MG63 (cell line): ENCODE measurements at places on chromosomes 2 and 18.

GRCh38 chr2:150578481-150578880, 91.0 kb upstream of the RND3 start:
- DNase-seq: no peak

- DNase-seq: no peak
Measured at GRCh38 chr2:141311430-141311829, 819.4 kb downstream of the LRP1B start.

GRCh38 chr18:23826850-23827620, 137.8 kb downstream of the LAMA3 start:
- no peak for DNase-seq

GRCh38 chr2:174597345-174598047, at the start of gene WIPF1:
Gene WIPF1, minus strand, starts transcription at chr2:174597804. Its CDS starts 12,231 bp downstream, at chr2:174585573.
- DNase-seq: peak; percentile 44

DNA sequence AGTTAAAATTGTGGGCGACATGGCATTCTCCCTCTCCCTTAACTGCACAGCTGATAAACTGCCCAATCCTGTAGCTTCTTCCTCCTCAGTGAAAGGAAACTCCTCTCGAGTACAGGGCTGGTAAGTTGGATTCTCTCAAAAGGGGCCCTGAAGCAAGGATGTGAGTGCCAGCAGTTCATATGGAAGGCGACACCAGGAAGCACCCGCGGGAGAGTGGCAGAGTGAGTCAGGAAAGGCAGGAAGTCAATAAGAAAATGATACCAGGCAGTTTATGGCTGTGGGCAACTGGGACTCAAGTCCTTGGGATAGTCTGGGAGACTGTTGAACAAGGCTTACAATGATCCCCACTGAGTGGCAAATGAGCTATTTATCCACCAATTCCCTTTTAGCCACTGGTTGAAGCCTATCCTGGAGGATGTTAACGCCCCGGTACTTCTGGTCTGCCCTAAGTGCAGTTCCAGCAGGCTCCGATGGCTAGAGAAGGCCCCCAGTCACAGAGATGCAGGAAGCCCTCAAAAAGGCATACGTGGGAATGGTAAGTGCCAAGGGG, 34.8 kb downstream of the ABHD3 start:
- peak; percentile 51 for DNase-seq

- DNase-seq: no peak
Measured at GRCh38 chr2:178514664-178515063, 34.4 kb downstream of the PLEKHA3 start.

DNA sequence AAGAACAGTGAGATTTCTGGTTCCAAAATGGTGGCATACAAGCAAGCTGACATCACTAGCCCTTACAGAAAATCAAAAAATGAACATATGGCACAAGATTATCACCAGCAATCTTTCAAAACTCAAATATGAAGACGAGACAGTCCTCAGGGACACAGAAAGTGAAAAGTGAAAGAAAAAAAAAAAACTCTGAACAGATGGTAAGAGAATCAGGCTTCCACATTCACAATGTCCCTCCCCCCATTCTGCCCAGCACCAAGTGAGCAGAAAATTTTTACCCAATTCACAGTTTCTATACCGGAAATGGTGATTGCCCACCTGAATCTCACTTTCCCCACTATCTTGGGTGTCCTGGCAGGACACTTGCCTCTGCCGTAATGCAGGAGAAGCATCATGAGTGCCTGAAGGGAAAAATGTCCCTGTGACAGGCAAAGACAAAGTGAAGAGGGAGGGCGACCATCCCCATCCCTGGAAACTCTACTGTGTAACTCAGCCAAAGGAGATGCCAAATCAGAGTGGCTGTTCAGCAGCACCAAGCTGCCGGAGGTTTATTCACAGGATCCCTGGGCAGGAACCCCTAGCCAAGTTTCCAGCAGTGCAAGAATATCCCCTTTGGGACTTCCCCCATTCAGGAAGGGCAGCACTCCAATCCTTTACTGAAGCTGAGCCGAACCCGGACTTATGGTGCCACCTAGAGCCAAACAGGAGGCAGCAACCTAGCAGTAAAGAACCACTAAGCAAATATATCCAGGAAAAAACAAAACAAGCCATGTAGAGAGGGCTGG, 312.2 kb downstream of the LRATD1 start:
- DNase-seq: peak; percentile 58

- no peak for DNase-seq
Measured at GRCh38 chr2:217655651-217656050, 347.1 kb downstream of the TNS1 start.

DNA sequence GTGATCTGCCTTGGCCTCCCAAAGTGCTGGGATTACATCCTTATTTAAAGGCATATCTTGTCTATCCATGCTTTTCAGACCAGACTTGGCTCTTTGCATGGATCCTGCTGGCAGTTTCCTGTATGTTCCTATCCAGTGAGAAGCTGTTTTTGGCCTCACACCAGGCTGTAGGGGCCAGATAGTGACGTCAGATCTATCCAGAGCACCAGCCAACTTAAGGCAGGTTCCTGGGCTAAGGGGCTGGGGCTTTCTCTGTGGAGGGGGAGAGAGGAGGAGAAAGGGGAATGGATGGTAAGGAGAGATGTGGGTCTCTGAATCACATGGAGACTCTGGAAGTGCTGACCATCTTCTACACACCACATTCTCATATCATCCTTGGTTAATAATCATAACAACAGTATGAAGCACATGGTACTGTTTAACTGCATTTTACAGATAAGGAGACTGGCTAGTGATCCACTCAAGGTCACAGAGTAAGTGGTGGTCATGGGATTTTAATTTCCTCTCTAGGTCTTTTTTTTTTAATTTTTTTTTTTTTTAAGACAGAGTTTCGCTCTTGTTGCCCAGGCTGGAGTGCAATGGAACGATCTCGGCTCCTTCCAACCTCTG, 2.0 kb upstream of the FAM117B start:
- DNase-seq: peak; percentile 67

DNA sequence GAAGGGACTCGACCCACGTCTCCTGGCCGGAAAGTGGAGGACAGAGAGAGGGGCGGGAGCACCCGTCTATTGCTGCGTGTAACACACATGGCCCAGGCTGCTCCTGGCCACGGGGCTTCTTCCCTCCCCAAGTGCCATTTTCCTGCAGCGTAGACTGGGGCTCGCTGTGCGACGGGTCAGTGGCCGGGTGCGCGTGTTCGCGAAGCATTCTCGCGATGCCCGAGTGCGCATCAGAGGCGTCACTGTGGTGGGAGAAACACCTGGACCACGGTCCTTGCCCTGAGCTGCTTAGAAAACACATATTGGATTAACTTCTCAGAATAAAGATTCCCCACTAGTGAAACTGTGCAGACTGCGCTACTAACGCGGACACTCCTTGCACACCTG, 200.8 kb downstream of the EIPR1 start:
- DNase-seq: no peak
